ENCODE measurements at places on chromosomes 4 and X. TPM values are rescaled to one million over a fixed set of nuclear protein-coding genes. Genes with fewer than 3 reads are reported as not detected.
A peak's percentile ranks its signal among the peaks of the same experiment; 100 is the strongest.

DNA sequence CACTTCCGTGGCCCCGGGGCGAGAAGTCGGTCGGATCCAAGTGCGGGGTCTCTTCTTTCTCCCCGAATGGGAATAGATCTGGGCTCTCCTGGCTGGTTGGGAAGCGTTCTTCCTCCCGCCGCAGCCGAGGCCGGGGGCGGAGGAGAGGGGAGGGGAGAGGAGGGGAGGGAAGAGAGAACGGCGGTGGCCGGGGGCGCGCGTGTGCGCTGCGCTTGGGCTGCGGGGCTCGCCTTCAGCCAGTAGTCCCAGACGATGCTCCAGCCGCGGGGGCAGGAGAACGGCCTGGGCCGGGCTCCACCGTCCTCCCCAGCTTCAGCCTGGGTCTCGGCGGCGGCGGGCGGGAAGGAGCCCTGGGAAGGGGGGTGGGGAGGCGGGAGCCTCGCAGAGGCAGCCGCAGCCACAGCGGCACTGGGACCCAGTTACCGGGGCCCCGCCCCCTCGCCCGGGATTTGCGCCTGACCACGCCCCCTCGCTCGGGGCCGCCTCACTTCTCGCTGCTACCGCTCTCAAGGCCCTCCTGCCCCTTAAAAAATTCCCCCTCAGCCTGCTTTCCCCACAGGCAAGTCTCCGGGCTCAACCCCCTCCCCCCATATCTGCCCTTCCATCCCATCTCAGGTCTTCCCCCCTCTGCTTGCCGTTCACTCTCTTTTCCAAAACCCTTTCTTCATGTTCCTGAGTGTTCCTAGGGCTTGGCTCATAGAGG, at the start of gene FGD1:
Gene FGD1, minus strand, starts transcription at position 421 of the 703 bp plus-strand sequence. CDS start 802 bp downstream, outside the sequence.
- DNase-seq = peak; percentile 42

The KLF8 gene
- 7.9 TPM for total RNA-seq

The SH3RF1 gene
- 0.43 TPM for total RNA-seq

- DNase-seq = no peak
Observed at GRCh38 chrX:67731061-67731460, 187.2 kb downstream of the AR start.

DNA sequence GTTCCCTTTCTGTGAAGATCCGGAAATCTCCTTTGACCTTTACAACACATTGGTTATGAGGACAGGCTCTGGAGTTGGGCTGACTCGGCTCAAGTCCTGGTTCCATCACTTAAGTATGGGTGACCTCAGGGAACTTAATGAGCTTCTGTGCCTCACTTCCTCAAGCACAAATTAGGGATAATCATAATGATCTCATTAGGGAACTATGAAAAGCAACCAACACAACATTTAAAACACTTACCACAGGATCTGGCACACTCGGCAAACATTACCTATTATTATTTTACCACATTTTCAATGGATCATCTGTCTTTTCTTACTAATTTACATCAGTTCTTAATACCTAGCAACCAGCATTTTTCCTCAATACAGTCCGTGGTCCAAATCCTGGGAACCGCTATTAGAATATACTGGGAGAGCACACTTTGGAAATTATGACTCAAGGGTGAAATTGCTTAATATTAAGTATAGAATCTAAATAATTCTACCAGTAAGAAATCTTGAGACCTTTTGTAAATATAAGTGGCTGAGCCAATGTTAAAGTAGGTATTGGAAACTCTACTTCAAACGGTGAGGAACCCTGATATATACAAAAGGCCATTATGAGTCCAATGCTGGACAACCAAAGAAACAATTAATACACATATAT, 19.6 kb downstream of the ADGRA3 start:
- no peak for DNase-seq

DNA sequence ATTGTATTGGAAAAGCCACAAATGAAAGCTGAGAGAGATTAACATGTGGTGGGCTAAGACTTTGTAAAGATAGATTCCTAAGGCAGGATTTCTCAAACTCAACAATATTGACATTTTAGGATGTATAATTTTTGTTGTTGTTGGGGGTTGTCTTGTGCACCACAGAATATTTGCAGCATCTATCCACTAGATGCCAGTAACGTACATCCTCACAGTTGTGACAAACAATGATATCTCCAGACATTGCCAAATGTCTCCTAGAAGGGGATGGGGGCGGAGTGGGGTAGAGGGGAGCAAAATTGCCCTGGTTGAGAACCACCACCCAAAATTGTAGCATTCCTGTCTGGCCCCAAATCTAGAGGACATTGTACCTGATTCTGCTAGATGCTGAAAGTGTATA, 14.7 kb upstream of the CBR4 start:
- DNase-seq = no peak

DNA sequence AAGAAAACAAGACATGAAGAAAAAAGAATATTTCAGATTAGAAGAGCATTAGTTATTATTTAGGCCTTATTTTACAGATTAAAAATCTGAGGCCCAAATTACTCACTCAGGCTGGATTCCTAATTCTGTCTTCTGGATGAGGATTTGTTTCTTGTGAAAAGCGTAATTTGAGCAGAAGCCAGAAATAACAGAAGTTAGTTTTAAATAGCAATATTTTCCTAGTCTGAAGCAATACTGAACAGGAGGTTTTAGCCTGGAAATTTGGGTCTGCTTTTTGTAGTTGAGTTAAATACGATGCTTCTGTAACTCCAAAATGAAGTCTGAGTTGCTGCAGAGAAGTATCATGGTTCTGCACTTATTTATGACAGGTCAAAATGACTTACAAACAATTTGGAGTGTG, 124.9 kb downstream of the RTL3 start:
- DNase-seq = no peak

All from activated naive CD4-positive, alpha-beta T cell treated with anti-CD3 and anti-CD28 coated beads, Interleukin-2, amount 50 U/mL, for 72 hours (primary cell).